ENCODE measurements at places on chromosomes 11 and 22.

DNA sequence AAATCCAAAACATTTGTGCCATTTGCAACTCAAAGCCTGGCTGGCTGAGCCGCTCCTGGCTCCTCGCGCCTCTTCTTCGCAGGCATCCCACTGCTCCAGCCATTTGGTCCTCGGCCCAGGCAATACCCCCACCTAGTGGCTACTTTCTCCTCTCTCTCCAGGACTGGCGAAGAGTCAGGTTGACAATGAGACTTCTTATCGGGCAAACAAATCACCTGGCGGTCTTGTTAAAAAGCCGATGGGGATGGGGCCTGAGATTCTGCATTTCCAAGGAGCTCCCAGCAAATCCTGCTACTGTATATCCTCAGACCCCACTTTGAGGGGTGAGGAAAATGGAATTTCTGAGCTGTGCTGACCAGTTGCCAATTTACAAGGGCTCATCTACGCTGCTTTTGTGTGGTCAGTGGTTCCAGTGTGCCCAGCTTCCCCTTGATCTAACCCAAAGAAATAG is 89.0 kb downstream of the ISX start:
- DNase-seq = no peak

DNA sequence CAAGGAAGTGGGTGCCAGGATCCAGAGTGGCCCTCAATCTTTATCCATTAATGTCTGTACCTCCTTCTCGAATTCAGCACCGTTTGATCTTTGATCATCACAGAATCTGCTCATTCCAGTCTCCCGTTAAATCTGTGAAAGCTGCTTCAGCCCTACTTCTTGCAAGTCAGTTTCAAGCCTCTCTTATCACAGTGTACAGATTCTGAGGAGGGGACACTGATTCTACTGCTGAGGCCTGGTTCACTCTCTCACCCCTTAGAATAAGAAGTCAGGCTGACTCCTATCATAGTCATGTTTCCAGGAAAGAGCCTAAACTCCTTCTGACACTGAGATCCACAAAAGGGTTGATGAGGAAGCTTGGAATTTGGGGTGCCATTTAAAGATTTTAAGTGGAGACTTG is 39.0 kb downstream of the MAML2 start:
- no peak for DNase-seq

DNA sequence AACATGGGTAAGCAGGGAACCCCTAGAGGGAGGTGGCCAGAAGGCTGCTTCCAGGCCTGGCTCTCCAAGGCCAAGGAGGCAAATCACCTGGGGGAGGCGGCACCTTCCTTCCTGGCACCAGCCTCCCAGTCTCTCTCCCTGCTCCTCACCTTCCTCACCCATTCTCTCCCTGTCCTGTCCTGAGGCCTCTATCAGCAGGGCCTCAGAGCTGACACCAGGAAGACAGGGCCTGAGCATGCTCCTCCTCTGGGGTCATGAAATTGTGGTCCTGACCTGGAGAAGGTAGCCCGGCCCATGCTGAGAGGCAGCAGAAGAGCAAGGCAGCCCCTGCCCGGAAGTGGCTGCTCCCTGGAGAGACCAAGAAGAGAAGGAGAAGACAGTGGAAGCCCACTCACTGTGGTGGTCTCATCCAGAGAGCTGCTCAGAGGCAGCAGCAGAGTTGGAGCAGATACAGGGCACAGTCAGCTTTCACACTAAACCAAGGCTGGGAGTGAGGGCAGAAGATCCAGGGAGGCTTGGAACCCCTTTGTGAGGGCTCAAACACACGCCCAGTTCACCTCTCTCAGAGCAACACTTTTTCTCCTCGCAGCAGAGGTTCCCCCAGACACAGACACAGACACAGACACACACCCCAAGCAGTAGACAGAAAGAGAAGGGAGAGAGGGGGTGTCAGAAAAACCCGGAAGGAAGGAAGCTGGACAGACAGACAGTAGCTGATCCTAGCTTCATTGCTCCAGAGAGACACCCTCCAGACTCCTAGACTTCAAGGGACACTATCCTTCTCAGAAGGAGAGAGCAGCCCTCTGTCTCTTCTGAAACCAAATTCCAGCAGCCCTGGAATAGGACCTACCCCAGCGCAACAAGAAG is 1.8 kb downstream of the BCL9L start:
- DNase-seq = no peak

GRCh38 chr11:73099512-73100266 is 42.4 kb downstream of the FCHSD2 start:
- DNase-seq = no peak

- DNase-seq = no peak
Observed at GRCh38 chr11:120622189-120622875, 110.8 kb downstream of the GRIK4 start.

DNA sequence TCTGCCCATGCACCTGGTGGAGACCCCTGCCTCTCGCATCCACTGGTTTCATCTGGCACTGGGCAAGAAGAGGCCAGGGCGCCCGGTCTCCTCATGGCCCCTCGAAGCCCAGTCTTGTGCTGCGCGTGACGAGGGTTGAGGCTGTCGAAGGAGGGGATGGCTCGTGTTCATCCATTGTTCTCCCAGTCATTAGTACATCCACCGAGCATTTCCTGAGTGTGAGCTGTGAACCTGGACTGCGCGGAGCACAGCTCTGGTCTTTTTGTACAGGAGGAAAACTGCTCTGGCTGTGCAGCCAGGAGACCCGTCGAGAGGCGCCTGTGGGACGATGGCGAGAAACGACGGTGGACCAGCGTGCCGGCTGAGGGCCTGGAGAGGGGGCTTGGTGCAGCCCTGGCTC is 6.8 kb downstream of the CACNA1I start:
- DNase-seq = no peak

DNA sequence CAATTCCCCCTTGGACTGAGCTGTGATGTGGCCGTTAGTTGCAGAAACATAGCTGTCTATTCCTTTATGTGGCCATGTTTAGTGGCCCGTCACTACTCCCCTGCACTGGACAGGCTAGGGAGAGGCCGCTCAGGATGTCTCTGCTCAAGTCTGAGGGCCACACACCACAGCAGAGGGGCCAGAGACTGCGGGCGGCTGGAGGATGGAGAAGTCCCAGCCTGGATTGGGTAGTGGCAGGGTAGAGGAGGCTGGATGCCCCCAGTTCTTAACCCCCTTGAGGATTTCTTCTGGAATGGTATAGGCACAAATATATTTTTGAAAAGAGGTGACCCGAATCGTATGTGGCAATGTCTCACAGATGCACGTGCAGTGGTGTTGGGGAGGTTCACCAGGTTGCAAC is 116.4 kb upstream of the B3GAT1 start:
- no peak for DNase-seq

GRCh38 chr22:43526946-43527345 is 115.1 kb downstream of the MPPED1 start:
- peak; percentile 58 for DNase-seq

- no peak for DNase-seq
Observed at GRCh38 chr22:47858773-47859306, 1096.4 kb downstream of the TBC1D22A start.

DNA sequence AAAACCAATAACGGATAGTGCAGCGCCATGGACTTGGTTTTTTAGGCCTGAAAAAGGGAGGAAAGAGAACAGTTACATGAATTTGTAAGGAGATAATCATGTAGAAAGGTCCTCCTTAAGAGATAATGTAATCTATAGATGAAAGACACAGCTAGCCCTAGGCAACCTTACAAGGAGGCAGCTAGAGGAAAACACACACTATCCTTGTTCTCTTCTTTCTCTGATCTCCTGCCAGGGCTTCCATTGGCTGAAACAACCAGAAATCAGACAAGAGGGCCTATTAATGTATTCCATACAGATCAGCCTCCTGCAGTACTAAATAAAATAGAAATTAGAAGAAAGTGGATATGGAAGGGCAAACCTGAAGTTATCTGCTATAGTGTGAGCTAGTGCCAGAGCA is 53.0 kb downstream of the KCNA4 start:
- DNase-seq = no peak

DNA sequence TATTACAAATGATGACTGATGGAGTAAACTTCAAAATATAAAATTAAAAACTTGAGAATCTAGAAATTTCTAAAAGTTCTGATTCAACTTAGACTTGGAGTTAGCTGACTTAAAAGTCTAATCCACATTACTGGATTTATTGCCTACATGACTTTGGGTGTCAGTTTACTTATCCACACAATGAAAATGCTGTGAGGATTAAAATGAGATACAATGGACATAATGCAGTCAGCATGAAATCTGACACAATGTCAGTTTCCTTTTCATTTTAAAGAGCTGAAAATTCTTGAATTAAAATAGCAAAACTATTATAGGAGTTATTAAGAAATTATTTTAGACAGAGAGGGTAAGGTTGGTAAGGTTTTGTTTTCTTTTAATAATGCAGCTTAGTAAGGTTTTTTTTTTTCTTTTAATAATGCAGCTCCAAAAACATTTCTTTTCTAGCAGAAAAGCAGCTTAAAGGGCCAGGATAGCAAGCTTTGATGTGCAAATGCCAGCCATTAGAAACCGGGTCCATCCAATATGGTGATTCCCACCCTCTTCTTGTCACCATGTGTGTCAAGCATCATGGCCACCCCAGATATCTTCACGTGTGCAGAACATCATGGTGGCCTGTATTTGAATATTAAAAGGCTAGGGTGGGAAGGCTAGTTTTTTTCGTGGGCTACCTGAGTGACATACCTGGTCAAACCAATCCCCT is 18.9 kb downstream of the APIP start:
- DNase-seq = no peak

DNA sequence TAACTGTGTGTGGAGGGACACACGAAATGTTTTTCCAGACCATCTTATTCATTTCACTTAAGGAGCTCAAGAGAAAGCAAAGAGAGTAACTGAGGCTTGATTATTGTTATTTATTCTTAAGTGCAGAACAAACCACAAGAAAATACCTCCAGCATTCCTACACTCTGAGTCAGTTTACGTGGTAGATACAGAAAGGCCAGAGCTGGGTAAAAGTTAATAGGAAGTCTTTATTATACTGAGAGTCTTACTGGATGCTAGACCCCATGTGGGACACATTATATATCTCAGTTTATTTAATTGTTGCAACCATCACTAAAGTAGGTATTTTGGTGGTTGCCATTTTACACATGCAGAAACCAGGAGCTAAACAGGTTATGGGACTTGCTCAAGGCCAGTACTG is 261.4 kb upstream of the POU2AF2 start:
- DNase-seq = no peak

GRCh38 chr11:32353884-32354283 is 81.5 kb downstream of the WT1 start:
- DNase-seq = no peak

DNA sequence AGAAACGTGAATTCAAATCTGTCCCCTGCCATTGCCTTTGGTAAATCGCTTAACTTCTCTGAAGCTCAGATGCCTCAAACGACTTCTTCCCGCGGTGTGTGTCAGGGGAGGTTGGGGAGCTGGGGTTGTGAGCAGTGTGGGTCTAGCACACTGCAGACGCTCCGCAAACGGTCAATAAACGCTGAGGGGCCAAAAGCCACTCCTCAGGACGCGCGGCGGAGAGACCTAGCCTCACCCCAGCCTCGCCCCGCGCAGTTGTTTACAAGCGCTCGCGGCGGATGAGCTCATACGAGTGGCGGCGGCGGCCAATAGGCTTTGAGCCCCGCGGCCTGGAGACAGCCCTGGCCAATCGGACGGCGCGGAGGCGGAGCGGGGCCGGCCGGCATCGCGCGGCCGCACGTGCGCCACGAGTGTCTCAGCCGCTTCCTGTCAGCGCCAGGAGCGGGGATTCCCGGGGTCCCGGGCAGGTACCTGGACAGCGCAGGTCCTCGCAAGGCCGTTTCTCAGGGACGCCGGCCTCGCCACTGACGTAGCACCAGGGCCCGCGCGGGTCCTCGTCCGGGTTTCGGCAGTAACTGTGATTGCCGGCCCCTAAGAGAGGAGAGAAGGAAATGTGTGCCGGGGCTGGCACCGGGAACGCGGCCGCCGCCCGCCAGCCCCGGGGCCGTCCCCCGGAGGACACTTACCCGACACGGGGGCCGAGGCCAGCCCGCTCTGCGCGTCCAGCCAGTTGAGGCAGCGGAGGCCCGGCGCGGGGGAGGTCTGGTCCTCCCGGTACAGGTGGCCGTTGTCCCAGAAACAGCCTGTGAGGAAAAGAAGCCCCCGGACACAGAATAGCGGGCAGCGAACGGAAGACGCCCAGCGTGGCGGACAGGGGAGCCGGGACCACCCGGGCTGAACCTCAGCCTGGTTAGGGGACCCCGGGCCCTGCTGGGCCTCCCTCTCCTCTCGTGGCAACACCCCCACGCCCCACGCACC is 1.5 kb downstream of the PIK3IP1 start:
- peak; percentile 96 for DNase-seq

GRCh38 chr22:42321908-42322561 is 51.6 kb upstream of the TCF20 start:
- no peak for DNase-seq

DNA sequence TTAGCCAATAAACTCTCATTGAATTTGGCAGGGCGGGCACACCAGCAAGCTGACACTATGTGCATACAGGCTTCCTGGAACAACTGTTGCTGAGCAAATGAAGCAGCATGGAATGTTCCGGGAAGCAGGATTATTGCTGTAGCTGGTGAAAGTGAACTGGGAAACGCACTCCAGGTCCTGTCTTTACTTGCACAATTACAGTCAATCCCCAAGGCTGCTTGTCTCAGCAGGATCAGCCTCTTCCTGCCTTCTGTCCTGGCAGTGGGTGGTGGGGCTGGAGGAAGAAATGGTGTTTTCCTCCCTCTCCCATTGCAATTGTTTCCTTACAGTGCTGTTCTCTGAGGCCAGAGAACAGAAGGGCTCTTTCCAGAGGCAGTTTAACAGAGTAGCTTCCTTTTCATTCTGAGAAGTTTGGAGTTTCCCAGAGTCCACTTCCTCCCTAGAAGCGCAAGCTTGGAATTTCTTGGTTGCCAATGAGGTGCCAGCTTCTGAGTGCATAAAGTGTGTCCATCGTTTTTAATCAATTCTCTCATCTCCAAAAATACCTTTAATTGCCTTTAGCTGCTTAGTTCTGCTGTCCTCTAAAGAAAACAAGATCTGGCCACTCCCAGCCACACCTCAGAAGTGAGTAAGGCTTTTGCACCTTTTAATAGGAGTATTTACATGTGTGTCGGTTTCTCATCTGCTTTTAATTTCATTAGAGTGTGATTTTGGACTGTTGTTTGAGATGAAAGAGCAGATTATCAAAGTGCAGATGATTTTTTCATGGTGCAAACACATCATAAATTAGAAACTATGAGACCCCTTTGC is 19.9 kb downstream of the CD44 start:
- DNase-seq = no peak

- peak; percentile 85 for DNase-seq
Observed at GRCh38 chr11:64233913-64234586, at the start of gene VEGFB. VEGFB (plus strand) TSS chr11:64234584; CDS start chr11:64234834, 250 bp downstream.

GRCh38 chr11:70720281-70720680 is 322.0 kb downstream of the CTTN start:
- no peak for DNase-seq

DNA sequence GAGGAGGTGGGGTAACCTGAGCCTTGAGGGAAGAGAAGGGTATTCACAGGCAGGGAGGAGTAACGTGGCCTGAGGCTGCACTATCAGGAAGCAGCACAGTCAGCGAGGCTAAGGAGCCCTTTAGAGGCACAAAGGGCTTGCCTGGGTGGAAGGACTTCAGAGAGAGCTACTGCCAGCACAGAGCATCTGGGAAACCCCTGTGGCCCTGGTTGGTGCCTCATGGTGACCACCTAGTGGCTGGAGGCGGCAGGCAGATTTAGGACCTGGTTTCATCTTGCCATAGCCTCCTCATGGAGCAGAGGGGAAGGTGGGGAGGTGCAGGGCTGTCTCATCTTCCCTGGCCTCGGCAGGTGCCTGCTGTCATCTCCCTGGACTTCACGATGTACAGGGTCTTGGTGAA is 64.5 kb downstream of the MPPED1 start:
- DNase-seq = no peak
